ENCODE measurements at places on chromosomes 7 and 10.

DNA sequence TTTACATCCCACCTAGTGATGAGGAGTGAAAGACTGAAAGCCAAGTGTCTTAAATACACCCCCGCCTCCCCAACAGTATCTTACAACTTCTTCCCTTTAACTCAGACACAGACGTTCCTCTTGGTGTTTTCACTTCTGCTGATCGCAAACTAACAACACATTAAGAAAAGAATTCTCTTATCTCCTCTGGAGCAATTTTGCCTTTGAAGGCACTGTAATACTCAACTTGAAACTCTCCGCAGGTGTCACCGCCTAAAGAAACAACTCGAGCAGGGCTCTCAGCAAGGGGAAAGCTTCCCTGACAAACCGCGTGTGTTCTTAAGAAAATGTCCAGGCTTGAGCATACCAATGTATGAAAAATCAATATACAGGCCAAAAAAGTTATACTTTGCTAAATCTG, 452 bp downstream of the SEMA3C start:
- no peak for DNase-seq

- DNase-seq = no peak
Measured at GRCh38 chr10:120511165-120511564, 54.1 kb downstream of the PLPP4 start.

DNA sequence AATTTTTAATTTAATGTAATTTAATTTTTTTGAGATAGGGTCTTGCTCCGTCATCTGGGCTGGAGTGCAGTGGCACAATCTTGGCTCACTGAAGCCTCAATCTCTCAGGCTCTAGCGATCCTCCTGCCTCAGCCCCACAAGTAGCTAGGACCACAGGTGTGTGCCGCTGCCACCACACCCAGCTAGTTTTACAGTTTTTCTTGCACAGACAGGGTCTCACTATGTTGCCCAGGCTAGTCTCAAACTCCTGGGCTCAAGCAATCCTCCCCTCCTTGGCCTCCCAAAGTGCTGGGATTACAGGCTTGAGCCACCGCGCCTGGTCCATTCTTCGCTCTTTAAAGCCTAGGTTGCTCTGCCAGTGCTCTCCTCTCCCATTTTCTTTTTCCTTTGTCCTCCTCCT, 12.9 kb downstream of the CALML3 start:
- DNase-seq = no peak

DNA sequence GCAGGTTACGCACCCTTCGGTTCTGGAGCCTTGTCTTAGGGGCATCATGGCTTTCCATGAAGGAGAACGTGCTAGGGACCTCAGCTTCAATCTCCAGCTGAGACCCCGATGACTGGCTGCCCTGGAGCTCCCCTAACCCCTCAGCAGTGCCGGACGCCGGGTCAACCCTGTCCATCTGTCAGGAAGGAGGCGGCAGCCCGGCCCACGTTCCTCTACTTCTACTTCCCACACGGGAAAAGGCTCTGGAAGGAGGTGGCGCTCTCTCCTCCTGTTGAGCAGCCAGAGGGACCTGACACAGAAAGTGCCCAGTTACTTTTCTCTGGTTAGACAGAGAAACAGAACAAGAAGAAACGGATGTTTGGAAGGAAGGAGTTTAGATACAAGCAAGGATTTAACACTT, 87.4 kb downstream of the DYNC2I1 start:
- no peak for DNase-seq

GRCh38 chr7:149644754-149645153, 128.6 kb downstream of the ZNF467 start:
- DNase-seq = no peak

DNA sequence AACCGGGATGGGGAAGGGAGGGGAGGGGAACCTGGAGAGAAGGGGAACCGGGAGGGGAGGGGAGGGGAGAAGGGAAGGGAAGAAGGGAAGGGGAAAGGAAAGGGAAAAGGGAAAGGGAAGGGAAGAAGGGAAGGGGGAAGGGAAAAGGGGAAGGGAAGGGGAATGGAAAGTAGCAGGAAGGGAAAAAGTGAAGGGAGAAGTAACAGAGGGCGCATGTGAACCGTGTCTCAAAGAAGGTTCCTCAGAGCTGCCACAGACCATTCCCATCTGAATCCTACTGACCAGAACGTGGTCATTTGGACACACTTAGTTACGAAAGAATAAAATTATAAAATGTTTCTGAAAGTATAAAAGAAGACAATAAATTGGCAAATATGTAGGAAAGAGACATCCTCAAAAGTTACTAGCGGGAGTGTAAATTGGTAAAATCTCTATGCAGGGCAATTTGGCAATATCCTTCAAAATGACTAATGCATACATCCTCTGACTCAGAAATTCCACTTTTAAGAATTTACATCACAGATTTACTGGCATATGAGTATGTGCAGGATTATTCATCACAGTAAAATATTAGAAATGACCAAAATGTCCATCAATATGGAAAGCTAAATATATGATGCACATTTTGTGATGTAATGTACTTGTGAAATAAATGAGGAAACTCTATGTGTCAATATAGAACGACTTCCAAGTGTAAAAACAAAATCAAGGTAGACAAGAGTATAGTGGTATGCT, 12.9 kb downstream of the C10orf67 start:
- no peak for DNase-seq

DNA sequence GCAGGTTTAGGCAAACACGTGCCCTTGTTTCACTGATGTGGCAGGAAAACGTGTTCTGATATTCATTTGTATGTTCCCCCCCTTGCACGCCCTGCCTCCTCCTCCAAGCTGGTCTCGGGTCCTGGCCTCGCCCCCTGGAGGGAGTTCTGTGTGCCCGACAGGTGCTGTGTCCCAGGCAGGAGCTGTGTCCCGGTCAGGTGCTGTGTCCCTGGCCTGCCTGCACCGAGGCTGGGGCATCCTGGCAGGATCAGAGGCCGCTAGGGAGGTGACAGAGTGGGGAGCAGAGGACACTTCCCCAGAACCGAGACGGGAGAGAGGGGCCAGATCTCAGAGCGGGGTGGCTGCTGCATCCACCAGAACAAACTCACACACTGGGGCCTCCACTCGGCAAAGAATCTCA, 45.3 kb downstream of the PRKAG2 start:
- DNase-seq = no peak

DNA sequence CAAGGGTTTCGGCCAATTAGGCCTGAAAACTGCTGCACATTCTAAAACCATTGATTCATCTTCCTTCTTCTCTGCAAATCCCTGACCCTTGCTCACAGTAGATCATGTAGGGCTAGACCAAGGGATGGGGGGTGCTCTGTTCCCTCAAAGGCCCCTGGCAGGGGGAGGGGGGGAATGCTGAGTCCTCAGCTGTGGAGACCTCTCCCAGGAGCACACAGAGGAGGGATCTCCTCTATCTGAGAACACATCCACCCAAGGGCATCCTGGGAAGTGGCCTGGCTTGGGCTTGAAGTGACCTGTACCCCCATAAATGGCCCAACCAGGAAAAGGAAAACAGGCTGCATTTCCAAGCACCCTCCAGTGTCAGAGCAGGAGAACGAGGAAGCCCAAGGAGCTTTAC, 1.0 kb upstream of the CDHR1 start:
- no peak for DNase-seq

DNA sequence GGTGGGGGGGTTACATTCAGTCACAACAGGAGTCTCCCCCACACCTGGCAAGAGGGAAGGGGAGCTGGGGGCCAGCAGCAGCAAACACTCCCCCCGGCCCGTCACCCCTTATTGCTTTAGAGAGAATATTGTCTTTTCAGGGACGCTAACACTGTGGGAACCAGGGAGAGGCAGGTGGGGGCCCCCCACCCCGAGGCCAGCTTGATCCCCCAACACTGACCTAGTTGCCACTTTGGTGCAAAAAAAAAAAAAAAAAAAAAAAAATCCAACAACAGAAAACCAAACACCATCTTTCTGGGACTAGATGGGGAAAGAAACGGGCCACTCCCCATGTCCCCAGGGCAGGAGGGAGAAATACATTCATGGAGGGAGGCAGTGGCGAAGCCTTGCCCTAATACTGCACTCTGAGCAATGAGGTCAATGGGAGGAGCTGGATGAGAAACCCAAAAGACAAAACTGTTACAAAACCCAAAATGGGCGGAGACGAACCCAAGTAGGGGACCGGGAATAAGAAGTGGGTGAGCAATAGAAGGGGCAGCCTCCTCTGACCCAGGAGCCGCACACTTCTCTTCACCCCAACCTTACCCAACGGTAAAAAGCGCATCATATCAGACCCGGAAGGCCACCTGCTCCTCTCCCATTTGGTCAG, 6.5 kb downstream of the GNB2 start:
- no peak for DNase-seq

DNA sequence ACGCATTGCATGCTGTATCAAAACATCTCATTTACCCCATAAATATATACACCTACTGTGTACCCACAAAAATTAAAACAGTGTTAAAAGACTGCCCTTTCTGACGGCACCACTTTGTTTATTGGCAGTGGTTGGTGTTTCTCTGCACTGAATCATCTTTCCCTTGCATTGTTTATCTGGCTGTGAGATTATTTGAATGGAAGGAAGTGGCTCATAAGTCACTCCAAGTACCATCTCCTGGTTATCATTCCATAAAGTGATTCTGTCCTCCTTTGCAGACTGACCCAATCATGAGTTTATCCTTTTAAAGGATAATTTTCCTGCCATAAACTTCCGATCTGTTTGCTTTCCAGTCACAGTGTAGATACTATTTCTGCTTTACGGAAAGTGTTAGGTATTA, 183.8 kb downstream of the CAMK1D start:
- no peak for DNase-seq

GRCh38 chr10:87534173-87534858, 29.6 kb downstream of the MINPP1 start:
- DNase-seq = no peak

DNA sequence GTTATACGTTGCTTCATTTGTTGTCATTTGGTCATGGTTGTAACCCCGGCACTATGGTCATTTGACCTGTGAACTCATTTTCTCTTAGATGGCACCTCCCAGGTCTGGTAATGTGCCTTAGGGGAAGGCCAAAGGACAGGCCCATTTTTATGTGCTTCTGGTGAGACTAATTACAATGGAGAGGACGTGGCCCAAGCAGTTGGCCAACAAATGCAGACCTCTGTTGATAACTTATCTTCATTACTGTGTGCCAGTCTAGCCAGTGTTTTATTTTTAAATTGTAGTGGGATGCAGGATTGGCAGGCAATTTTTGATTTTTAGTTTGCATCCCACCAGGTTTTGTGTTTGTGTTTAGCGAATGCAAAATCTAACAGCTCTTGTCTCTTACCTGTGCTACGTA, 321.5 kb upstream of the AKR1E2 start:
- no peak for DNase-seq

DNA sequence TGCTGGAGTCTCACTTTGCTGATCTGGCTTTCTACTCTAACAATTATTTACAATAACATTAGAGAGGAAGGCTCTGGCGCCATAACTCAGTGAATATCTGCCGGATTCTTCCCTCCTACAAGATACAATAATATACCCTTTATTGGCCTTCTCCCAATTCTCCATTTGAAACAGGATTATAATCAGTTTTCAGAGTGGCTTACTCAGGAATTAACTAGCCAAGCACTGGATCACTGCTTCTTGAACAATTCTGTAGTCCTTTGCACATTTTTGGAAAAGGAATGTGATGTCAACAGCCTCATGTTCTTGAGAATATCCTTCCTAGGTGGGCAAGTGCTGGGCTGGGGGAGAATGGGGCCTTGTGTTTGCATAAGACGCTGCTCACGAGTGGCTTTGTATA, 125.9 kb downstream of the HIPK2 start:
- DNase-seq = no peak

GRCh38 chr10:104260775-104261115, 6.1 kb downstream of the GSTO1 start:
- DNase-seq = no peak

DNA sequence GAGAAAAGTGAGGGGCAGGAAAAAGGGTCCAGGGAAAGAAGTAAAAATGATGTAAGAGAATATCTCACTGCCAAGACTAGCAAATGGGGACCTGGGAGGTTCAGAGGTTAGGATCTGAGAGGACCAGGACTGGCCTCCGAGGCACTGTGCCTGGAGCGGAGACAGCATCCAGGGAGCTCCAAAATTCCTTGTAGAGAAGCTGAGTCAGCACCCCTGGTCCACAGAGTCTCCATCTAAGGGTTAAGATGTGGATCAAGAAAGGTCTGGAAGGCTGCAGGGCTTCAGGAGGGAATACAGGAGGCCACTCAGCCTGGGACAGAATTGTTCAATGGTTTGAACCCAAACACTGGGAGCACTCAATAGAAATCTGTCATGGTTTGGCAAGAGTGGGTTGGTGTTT, 30.6 kb downstream of the ZNF503 start:
- no peak for DNase-seq

GRCh38 chr7:48301201-48301600, 129.9 kb downstream of the ABCA13 start:
- DNase-seq = no peak

DNA sequence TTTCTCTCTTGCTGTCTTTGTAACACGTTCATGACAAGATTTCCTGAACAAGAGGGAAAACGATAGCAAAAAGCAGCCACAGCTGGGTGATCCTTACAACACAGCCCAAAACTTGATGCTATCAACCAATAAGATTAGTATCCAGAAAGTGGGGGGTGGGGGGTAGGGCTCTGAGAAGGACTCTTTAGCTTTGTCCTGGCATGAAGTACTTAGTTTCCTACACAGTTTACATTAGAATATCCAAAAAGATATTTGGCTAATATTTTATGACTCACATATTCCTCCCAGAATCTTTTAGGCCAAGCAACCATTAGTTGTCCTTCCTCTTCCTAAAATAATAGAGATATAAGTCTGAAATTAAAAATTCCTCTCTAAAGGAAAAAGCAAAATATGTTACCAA, 22.9 kb upstream of the LRRC17 start:
- no peak for DNase-seq

- DNase-seq = no peak
Measured at GRCh38 chr7:83427884-83428283, 221.1 kb downstream of the SEMA3E start.

DNA sequence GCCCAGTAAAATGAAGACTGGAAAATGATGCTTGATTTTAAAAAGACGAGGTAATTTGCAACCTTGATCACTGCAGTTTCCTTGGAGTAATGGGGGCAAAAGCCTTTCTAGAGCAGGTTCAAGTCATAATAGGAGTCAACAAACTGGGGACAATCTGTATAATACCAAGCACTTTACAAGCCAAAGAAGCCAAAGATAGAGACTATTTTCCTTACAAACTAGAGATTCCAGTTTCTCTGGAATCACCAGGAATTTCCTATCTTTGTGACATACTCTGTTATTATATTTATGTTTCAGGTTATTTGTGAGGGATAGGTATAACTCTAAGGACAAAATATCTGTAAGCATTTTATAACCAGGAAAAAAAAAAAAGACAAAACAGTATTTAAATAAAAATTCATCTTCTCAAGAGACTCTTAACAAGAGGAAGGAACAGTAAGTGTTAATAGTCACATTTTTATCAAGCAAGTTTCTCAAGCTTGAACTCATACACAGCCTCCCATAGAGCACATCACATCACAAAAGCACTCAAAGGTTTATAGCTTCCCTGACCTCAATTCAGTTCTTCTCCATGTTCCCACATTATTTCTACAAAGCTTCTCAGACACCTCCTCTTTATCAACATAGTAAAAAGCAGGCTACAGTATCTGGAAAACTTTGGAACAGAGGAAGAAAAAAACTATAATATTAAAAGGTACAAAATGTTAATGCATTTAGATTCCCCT, 18.9 kb downstream of the JMJD1C start:
- no peak for DNase-seq

All from NCI-H1436 treated with DMSO at 0.1 percent for 48 hours (cell line).